ACHN (cell line): ENCODE measurements at places on chromosomes 2 and 18.

DNA sequence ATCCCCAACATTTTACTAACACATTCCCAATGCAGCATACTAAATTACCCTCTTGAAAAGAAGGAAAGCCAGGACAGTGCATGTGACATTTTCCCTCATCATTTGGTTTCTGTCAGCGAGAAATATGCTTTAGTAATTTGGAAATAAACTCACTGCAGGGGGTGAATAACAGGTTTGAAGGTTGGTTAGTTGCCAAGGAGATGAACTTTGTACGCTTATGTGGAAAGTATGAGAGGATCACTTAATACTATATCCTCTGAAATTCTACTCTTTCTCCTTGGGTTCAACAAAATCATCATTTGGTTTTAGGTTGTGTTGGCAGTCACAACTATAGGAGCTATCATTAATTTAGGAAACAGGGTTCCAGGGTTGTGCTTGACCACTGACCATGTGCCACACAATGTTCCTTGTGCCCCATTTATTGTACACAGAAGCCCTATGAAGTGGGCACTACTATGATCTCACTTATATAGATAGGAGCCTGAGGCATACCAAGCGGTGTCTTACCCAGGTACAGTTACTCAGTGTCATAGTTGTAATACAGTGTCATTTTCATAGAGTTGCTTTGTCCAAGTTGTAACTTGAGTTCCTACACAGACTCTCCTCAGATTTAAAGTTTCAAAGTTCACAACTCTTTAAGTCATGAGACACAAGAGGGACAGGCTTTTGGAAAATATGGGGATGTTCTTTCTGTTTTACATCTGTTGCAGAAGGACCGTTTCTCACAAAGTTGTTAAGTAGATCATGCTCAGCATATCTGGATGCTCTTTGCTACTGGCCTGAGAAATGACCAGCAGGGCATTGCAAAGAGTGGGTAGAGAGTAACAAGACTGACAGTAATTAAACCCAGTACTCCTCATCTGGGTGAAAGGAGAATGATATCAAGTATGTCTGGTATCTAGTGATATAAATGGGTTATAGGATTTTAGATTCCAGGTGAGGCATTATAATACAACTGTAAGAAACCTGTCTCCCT lies 91.8 kb downstream of the MAP4K4 start:
- DNase-seq = no peak

GRCh38 chr2:85242321-85242720 lies 85.5 kb downstream of the TGOLN2 start:
- no peak for DNase-seq

GRCh38 chr2:227179988-227180685 lies 15.7 kb downstream of the COL4A3 start:
- peak; percentile 24 for DNase-seq

GRCh38 chr2:219803294-219803693 lies 175.9 kb downstream of the SLC4A3 start:
- peak; percentile 16 for DNase-seq

DNA sequence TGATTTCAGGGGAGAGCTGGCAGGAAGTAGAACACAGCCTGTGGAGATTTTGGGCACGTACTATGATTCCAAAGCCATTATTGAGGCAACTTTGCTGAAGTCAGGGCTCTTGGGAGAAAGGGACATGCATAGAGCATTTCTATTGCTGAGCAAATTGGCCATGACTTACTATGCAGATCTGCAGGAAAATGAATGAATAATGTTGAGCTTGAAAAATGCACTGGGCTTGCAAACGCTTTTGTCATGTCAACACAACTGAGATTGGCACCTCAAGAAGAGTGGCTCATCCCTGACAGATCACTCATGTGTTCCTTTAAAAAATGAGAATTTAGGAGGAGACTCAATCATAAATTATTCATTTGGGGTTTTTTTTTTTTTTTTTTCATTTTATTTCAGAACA lies 230.5 kb downstream of the MBD2 start:
- DNase-seq = no peak

DNA sequence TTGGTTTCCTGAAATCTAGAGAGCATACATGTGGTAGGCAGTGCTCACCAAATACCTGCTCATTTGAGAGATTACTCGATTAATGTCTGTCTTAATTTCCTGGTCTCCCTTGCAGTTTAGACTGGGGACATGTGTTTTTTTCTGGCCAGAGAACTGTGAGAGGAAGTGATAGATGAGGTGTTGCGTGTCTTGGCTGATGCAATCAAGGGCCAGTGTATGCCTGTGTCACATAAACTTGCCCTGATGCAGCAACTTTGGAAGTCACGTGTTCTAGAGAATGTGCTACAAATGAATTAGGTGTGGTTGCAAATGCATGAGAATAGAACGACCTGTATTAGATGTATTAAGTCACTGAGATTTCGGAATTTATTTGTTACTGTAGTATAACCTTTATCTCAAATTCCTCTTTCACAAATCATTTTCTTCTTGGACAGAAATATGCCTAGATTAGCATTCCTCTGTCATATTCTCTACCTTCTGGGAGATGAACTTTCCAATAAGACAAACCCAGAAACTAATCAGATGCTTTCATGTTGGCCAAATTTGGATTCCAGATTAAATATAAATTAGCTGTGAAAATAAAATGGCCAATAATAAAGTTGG lies 9.9 kb upstream of the IL1A start:
- DNase-seq = peak; percentile 13

DNA sequence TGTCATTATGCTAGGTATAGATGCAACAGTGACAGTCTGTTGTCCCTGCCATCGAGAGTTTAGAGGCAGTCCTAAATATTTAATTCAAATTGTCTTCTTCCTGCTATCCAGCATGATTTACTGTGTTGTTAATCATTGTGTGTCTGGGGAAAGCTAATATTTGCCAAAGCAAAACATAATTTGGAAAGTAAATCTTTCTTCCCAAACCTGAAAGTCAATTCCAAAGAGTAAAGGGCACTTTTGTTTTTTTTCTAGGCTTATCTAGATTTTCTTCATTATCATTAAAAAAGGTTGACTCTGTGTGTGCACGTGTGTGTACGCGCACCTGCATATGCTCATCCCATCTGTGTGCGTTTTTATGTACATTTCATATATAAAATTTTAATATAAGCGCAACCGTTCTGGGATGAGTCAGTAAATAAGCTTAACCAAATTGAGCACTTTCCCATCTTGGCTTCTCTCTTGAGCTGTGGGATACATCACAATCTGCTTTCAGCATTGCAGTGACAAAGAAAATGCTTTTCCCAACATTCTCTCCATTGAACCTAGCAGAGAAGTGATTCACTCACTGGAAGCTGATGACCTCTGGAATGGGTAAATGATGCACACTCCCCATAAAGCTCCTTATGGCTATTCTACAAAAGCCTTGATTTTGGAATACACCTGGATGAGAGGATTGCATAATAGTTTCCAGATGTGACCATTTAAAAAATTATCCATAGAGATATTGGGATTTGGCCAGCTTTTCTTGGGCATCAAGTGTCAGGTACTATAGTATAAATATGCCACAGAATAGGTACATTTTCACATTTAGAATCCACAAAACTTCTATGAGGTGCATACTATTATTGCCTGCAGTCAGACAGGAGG lies 488.4 kb downstream of the ADCYAP1 start:
- DNase-seq = no peak

GRCh38 chr2:47297767-47298425 lies 105.1 kb upstream of the MSH2 start:
- DNase-seq = no peak

- DNase-seq = no peak
Observed at GRCh38 chr2:152309352-152310214, 25.4 kb upstream of the FMNL2 start.

GRCh38 chr2:88874063-88874657 lies 182.7 kb downstream of the RPIA start:
- DNase-seq = peak; percentile 64

GRCh38 chr18:37409878-37410277 lies 155.7 kb downstream of the CELF4 start:
- DNase-seq = no peak

- DNase-seq = peak; percentile 31
Observed at GRCh38 chr2:190404487-190404886, 3.7 kb upstream of the MFSD6 start.

GRCh38 chr18:23058746-23059415 lies 76.4 kb upstream of the CABLES1 start:
- DNase-seq = no peak

DNA sequence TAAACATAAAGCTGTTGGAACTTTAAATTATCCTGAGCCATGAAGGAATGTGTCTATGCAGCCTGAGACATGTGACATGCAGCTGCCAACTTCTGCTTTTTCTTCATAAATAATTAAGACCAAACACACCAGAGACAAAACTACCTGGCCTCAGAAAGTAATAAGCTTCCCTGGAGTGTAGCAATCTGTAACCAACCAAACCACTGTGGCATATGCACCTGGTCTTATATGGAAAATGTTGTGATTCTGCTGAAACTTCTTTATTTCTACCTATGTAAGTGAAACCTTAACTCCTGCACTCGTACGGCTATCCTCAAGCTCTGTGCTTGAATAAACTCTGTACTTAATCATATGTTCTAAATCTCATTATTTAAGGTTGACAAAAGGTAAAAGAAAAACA lies 515.0 kb downstream of the TMEM182 start:
- no peak for DNase-seq

DNA sequence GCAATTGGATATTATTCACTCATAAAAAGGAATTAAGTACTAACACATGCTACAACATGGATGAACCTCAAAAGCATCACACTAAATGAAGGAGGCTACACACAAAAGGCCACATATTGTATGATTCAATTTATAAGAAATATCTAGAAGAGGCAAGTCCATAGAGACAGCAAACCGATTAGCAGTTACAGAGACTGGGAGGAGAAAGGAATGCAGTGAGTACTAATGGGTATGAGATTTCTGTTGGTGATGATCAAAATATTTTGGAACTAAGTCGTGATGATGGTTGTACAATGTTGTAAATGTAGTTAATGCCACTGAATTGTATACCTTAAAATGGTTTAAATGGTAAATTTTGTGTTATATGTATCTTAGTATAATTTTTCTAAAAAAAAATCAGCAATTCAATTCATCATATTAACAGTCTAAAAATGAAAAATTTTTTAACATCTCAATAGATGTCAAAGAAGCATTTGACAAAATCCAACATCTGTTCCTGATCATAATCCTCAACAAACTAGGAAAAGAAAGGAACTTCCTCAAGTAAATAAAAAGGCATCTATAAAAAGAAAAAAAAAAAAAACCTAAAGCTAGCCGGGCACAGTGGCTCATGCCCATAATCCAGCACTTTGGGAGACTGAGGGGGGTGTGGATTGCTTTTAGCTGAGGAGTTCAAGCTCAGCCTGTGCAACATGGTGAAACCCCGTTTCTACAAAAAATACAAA lies 98.1 kb downstream of the TGIF1 start:
- no peak for DNase-seq

GRCh38 chr2:185700883-185701282 lies 37.7 kb upstream of the FSIP2 start:
- DNase-seq = no peak

- no peak for DNase-seq
Observed at GRCh38 chr2:164703915-164704706, 82.8 kb upstream of the GRB14 start.

DNA sequence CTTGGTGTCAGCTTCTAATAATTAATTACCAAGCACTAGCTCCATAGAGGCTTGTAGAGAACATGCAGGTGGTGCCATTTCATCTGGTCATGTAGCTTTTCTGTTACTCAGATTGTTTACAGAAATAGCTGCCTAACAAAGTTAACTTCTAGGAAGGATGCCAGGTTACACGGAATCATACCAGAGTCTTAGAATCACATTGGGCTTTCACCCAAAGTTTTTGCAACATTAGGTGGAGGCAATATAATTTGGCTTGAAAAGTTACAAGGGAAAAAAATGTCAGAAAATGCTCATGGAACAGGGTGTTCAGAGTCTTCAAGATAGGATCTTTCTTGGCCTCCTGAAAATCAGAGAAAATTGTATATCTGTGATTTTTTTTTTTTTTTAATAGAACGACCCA lies 135.6 kb downstream of the ARHGAP15 start:
- DNase-seq = no peak

- DNase-seq = no peak
Observed at GRCh38 chr2:47118581-47118980, 36.5 kb downstream of the STPG4 start.

GRCh38 chr2:235238537-235238936 lies 255.3 kb upstream of the AGAP1 start:
- no peak for DNase-seq

- DNase-seq = peak; percentile 92
Observed at GRCh38 chr2:113756355-113757137, at the start of gene SLC35F5. TSS of gene SLC35F5 (minus strand) at chr2:113756642. CDS start at chr2:113756409, 233 bp downstream.

- peak; percentile 57 for DNase-seq
Observed at GRCh38 chr2:224357098-224357901, 44.6 kb downstream of the FAM124B start.

GRCh38 chr2:201786471-201786870 lies 5.7 kb upstream of the ALS2 start:
- DNase-seq = peak; percentile 23

DNA sequence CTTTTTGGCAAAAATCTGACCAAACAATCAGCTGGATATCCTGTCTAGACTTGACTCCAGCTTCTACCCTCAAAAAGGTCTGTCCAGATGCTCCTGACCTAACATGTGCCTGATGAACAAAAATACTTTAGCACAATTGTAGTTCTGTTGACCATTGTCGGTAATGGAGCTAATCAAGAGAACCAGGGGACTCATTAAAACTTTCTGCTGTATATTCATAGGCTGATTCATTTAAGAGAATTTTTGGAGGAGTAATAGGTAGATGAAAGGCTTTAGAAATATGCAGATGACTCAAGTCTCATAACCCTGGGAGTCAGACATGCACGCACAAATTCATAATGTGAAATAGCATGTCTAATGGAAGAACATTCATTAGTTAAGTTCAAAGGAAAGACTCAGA lies 514.2 kb downstream of the TXNL1 start:
- no peak for DNase-seq

DNA sequence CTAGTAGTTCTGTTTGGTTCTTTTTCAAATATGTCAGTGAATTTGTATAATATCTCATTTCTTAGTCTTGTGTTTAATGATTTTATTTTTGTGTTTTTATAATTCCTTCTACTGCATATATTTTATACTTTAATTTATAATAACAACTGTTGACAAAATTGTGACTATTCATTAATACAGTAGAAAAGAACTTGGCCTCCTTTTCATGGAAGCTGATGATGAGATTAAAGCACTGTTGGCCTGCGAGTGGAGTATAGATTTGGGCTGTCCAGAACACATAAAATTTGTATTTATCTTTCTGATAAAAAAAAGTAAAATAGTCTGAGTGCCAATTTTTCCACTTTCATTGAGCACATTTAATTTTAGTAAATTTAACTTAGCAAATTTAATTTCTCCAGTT lies 12.1 kb downstream of the CFLAR start:
- no peak for DNase-seq

DNA sequence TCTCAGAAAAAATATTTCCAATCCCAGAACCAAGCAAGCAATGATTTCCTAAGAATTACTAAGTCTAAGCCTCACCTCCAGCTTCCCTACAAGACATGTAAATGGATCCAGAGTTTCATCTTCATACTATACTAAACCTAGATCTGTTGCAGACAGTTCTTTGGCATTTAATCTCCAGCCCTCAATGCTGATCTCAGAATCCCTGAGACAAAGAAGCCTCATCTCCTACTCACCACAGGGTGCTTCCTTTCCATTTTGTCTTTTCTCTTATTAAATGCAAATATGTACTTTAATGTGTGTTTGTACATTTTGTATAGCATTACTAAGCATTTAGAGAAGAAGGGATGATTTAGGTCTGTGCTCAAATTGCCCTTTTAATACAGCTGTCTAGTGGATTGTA lies 954.9 kb downstream of the TDRD15 start:
- no peak for DNase-seq
